Posterior vena cava (tissue), 2 donors: ENCODE measurements at places on chromosomes 2 and 18. TPM values are rescaled to one million over a fixed set of nuclear protein-coding genes. Genes with fewer than 3 reads are reported as not detected.

The LYG2 gene
- not detected for total RNA-seq

DNA sequence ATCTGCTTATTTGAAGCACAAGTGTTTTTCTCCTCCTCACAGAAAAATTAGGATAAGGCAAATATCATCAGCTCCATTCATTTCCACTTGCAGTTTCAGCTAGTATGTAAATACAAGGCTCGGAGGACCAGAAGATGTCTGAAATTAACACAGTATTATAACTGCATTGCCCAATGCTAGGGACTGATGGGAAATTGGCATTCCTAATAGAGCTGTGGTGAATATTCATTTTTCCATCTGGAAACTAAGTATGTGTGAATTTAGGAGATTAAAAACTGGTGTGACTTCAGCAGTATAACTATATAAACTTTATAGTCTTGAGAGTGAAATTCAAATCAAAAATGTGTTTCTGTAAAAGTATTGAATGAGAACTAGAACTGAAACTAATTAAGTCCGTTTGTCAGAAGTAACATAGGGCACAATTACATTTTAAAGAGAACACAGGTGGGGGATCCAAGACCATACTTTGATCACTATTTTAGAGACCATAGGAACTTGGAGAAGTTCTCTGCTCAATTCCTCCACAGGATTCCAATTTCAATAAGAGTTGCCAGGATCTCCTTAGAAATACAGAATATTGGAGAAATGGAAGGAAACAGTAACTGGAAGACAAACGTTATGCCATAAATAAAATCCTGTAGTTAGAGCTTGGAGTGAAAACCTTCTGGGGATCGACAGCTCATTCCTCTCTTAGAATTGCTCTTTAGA is 12.1 kb upstream of the ITGA6 start:
- DNase-seq = no peak

DNA sequence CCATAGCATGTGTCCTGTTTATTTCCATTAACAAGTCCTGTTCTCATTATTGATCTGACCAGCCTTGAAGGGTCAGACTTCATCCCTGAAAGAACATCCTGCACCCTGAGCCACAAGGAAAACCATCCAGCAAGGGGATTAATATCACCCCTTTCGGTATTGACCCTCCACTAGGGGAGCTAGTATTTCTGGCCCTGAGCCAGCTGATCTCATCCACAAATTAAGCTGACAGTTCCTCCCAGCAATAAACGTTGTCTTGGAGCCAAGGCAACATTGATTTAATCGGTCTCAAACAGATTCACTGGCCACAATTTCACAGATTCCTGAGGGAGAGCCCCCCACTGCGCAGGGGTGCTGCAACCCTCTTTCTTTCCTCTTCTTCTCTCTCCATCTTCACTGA is 353.1 kb upstream of the FANCL start:
- no peak for DNase-seq

DNA sequence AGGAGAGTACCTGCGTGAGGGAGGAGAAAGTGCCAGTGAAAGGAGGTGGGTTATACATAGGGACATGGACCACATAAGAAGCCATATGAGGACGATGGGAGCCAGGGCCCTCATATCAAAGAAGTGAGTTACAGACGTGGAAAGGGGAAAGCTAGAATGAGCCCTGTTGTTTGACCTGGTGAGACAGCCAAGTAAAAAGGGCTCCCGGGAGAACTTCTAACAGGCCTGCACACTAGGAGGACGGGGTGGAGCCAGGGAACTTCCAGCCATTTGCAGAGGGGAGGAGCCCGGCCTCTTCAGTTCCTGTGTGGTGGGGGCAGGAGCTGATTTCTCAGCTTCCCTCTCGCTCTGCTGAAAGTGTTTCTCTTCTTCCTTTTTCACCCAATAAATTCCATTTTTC is 84.1 kb upstream of the SLC66A3 start:
- DNase-seq = peak; percentile 47

- DNase-seq = no peak
Measured at GRCh38 chr18:2091937-2092336, 479.4 kb downstream of the METTL4 start.

DNA sequence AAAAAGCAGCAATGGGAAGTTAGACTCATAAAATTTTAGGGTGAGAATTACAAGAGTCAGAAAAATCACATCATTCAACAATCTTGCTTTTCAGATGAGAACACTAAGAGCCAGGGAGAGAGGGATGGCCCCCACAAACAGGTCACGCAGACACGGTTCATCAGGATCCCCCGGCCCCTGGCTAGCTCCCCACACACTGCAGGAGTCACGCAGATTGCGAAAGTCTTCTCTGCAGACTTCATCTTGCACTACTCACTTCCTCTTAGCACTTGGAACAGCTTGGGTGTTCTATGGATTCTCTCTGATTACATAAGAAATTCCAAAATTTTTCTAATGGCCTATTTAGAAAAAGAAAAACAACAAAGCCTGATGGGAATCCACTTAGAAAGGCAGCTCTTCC is 21.6 kb upstream of the SULT1C2 start:
- no peak for DNase-seq

GRCh38 chr2:71516253-71516888 is 63.0 kb downstream of the DYSF start:
- DNase-seq = no peak

DNA sequence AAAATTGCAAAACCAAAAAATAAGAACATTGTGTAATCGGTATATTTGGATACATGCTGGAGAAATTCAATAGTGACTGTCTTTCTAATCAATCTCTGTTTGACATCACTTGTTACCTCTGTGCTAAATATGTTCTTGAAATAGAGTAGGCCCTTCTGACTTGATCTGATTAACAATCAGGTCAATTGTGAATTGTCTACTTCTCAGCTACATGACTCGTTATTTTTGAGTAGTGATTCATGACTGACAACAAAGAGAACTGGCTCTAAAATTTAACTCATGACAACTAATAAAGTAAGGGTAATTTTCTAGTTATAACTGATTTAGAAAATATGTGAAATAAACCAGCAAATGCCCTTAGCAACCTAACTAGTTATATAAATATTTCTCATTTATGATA is 312.1 kb downstream of the TMX3 start:
- no peak for DNase-seq
